ENCODE measurements at places on chromosomes 16 and 17.

GRCh38 chr17:62219221-62219899 is 154.3 kb upstream of the MED13 start:
- no peak for DNase-seq

- DNase-seq, result no peak
Measured at GRCh38 chr17:36188891-36189306, 7.7 kb downstream of the CCL3L1 start.

DNA sequence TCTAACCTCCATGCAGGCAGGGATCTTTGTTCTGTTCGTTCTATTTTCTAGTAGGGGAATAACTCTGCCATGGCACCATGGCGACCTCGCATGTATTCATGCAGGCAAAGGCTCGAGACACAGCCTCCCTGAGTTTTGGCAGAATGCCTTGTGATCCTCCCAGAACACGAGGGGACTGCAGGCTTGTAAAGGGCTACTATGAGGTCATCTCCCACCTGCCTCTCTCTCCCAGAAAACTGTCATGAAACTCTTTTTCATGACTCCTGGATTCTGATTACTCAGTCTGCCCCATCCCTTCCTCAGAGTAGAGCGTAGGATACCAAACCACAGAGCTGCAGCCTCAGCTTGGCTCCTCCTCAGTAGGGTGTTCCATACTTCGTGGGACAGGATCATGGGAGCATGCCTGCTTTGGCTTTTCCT is 64.3 kb downstream of the IGF2BP1 start:
- DNase-seq, result no peak

GRCh38 chr17:3966720-3967363 is 2.6 kb upstream of the ATP2A3 start:
- DNase-seq, result no peak

- DNase-seq, result no peak
Measured at GRCh38 chr16:57882792-57883191, 80.5 kb upstream of the KIFC3 start.

- no peak for DNase-seq
Measured at GRCh38 chr16:49419006-49419405, 45.4 kb downstream of the C16orf78 start.

- DNase-seq, result no peak
Measured at GRCh38 chr17:10183931-10184930, 14.2 kb downstream of the GAS7 start.

DNA sequence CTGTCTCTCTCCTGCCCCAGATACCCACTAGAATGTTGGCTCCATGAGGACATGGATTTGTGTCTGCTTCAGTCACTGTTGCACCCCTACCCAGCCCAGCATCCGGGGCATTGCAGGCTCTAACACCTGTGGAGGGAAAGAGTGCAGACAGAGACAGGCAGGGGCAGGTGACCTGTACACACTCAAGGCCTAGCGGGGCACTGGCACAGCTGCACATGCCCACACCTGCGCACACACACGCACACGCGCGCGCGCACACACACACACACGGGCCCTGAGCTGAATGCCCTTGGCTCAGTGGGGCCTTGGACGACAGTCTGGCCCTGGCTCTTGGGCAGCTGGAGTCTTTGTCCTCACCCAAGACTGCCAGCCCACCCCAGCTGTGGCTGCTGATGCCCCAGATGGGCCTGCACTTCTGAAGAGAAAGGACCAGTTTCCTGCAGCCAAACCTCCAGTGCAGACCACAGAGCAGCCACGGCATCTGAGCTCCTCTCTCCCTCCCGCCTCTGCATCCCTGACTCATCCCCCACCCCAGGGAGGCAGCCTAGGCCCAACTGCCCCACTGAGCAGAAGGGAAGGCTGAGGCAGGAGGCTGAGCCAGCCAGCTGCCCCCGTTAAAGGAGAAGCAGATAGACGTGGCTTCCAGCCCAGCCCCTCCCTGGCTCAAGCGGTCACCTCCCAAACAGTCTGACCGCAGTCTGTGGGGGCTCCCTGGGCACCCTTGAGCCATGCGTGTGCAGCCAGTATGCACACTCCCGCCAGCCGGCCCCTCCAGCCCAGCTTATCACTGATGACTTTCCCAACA is 12.3 kb upstream of the RAI1 start:
- no peak for DNase-seq

DNA sequence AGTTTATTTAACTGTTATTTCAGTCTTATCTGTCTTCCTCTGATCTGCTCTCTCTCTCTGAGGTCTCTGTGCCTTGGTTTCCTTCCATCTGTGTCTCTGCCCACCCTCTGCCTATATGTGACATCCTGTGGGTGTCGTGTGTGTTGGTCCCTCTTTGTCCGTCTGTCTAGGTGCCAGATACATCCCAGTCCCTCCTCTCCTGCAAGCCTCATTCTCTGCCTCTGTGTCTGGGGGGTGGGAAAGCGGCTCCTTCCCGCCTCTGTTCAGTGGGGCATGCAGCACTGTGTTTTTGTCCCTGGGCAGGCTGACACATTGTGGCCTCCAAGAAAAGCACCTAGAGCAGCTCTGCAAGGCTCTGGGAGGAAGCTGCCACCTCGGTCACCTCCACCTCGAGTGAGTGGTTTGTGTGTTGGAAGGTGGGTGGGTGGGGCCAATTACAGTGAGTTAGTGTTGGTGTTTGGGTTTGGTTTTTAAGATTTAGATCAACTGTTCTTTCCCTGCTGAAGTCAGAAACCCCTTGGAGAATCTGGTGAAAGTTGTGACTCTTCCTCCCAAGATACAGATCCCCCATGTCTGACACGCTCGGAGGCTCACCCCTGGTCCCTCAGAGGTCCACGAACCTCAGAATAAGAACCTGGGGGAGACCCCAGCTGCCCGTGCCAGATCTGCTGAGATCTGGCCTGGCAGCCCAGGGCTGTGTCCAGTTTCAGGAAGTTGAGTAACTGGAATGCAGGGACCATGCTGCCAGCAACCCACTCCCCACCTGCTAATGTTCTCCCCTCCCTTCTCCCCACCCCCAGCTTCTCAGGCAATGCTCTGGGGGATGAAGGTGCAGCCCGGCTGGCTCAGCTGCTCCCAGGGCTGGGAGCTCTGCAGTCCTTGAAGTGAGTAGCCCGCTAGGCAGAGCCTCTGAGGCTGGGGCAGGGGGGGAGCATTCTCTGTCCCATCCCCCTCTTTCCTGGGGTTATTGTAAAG is 50.9 kb upstream of the CPNE2 start:
- DNase-seq, result no peak

- no peak for DNase-seq
Measured at GRCh38 chr17:73722165-73722564, 77.9 kb upstream of the SDK2 start.

- DNase-seq, result no peak
Measured at GRCh38 chr17:56648806-56649205, 55.3 kb downstream of the NOG start.

DNA sequence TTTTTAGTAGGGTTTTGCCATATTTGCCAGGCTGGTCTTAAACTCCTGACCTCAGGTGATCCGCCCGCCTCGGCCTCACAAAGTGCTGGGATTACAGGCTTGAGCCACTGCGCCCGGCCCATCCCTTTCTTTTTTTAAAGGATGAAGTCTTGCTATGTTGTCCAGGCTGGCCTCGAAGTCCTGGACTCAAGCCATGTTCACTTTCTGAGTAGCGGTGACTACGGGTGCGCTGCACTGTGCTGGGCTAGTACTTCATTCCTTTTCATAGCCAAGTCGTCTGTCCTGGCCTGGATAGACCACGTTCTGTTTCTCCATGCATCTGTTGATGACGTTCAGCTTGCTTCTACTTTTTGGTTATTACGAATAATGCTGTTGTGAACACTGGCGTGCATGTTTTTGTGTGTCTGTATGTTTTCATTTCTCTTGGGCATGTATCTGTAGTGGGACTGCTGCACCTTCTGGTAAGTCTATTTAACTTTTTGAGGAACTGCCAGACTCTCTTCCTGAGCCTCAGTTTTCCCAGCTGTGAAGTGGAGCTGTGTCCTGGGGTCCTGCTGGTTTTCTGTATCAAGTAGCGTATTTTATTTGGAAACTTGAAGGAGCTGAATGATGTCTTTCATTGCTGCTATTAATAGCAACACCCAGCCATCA is 40.0 kb upstream of the GSE1 start:
- no peak for DNase-seq

DNA sequence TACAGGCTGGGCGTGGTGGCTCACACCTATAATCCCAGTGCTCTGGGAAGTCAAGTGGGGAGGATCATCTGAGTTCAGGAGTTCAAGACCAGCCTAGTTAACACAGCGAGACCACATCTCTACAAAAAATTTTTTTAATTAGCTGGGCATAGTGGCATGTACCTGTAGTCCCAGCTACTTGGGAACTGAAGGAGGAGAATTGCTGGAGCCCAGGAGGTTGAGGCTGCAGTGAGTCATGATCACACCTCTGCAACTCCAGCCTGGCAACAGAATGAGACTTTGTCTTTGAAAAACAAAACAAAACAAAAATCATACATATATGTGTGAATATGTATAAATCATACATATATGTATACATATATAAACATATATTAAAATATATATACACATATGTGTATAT is 54.1 kb upstream of the MARCHF10 start:
- no peak for DNase-seq

- no peak for DNase-seq
Measured at GRCh38 chr17:35799942-35800341, 4.5 kb upstream of the MMP28 start.

DNA sequence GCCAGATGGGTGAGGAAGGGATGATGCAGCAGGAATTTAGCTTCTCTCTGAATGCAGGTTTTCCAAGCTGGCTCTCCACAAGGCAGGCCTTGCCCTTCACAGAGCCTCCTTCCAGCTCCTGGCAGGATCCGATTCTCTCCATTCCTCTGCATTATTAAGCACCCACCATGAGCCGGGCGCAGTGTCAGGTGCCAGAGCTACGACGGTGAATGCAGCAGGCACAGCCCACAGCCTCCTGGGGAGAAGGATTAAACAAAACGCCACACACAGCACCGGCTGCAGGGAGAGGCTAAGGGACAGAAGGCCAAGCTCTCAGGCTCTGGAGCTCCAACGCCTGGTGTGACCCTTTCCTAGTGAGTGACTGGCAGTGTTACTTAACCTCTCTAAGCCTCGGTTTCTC is 7.1 kb upstream of the MT2A start:
- no peak for DNase-seq

DNA sequence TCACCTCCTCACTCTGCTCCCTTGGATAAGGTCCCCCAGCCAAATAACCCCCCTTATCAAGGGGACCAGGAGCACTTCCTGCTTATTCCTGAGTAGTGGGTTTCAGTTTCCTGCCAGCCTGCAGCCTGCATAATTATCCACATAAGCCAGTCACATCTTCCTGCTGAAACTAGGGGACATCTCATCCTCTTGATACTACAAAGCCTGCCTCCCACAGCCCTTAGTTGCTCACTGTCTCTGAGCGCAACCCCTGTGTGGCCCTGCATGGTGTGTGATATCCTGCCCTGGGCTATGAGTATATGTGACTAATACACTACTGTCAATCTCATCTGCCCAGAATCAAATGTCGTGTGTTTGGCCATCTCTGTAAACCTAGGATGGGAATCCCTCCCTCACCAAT is 8.0 kb upstream of the XYLT2 start:
- no peak for DNase-seq

DNA sequence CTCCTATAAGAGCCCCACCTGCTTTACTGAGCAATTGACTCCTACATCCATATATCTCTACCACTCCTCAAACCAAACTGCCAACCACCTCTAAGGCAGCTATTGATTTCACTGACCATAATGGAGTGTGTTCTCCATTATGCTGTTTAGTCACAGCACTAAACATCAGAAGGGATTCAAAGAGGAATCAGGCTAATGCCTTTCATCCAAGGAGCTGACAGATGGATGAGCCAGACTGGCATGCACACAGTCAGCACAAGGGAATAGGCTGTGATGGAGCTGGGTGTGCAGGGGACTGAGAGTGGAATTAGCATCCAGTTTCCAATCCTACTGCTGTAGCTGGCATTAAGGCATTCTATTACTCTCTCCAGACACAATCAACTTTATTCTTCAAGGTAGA is 88.7 kb upstream of the CCL2 start:
- DNase-seq, result no peak

DNA sequence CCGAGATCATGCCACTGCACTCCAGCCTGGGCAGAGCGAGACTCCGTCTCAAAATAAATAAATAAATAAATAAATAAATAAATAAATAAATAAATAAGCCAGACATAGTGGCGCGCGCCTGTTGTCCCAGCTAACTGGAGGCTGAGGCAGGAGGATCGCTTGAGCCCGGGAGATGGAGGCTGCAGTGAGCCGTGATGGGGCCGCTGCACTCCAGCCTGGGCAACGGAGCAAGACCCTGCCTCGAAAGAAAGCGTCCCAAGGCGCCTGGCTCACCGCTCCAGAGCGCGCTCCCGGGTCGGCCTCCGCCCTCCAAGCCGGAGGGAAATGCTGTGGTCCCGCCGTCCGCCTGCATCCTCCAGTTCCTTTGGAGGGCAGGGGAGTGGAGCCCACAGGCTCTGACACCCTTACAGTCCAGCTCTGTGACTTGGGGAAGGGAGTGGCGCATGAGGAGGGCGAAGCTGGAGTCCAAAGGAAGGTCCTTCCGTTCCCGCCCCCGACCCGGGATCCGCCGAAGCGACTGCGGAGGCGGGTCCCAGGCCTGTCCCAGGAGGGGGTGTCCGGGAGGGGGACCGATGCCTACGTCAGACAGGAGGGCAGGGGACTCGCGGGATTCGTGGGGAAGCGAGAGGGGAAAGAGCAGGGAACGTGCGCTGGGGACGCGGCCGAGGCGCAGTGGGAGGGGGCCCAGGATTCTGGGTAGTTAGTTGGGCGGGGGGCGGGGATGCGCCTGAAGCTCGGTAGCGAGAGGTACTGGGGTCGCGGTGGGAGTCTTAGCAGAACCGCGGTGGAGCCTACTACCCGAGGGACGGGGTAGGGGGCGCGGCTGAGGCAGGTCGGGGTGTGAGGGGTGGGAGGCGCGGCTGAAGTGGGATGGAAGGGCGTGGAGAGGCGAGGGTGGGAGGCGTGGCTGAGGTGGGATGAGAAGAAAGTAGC is 8.4 kb upstream of the TRPV2 start:
- no peak for DNase-seq

GRCh38 chr17:82041144-82041814 is 3.8 kb upstream of the DCXR start:
- DNase-seq, result no peak

GRCh38 chr16:72983241-72983640 is 64.7 kb downstream of the ZFHX3 start:
- no peak for DNase-seq

DNA sequence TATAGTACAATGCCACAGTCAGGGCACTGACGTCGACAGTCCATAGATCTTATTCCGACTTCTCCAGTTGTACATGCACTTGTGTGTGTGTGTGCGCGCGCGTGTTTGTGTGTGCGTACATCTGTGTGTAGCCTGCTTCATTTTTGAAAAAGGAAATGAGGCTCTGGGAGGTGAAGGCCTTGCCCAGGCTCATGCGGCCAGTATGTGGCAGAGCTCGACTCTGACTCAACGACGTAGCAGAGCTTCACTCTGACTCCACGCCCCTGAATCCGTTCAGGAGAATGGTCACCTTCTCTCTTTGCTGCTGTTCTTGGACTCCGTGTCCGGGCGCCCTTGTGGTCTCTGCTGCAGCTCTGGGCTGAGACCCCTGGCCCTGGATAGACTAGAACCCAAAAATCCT is 81.6 kb upstream of the CIBAR2 start:
- DNase-seq, result no peak

Data from cortex of kidney (tissue), 1 donor.